Frontal cortex (tissue), 4 donors: ENCODE measurements at places on chromosomes 4 and X. TPM values are rescaled to one million over a fixed set of nuclear protein-coding genes. Genes with fewer than 3 reads are reported as not detected.

The TCEAL1 gene
- total RNA-seq = 57.5 TPM

The GPRASP2 gene
- total RNA-seq = 84.8 TPM

The MAOA gene
- total RNA-seq = 13.5 TPM

The HTN1 gene
- not detected for total RNA-seq

The STK32B gene
- total RNA-seq = 57.5 TPM

The COMMD8 gene
- total RNA-seq = 24.1 TPM

The MXRA5 gene
- total RNA-seq = 0.82 TPM

The ZBED1 gene
- 33.0 TPM for total RNA-seq

The DGKQ gene
- total RNA-seq = 6.1 TPM

The GPR78 gene
- under 0.01 TPM for total RNA-seq

The BEX4 gene
- total RNA-seq = 110 TPM

The FGF13 gene
- total RNA-seq = 128 TPM

The GUCY1A1 gene
- total RNA-seq = 207 TPM

The RIPPLY1 gene
- total RNA-seq = not detected

The ZFP92 gene
- 0.82 TPM for total RNA-seq

The CENPVL2 gene
- 3.3 TPM for total RNA-seq

The GAGE1 gene
- total RNA-seq = not detected

The DIPK2B gene
- 1.6 TPM for total RNA-seq

The VCX2 gene
- not detected for total RNA-seq

The FOXR2 gene
- under 0.01 TPM for total RNA-seq

The LIMCH1 gene
- total RNA-seq = 140 TPM

The EMCN gene
- total RNA-seq = 2.9 TPM

The DACH2 gene
- total RNA-seq = 5.7 TPM

The SEPTIN6 gene
- 69.3 TPM for total RNA-seq

The NHSL2 gene
- total RNA-seq = 0.82 TPM

The SLC25A53 gene
- total RNA-seq = 10.2 TPM

The ZCCHC13 gene
- not detected for total RNA-seq

The SLC49A3 gene
- 0.82 TPM for total RNA-seq

The MPP1 gene
- total RNA-seq = 20.0 TPM

The S100P gene
- total RNA-seq = 0.41 TPM

The HSD17B13 gene
- total RNA-seq = 0.41 TPM

The HPSE gene
- 0.82 TPM for total RNA-seq

The GATA1 gene
- total RNA-seq = under 0.01 TPM
